CD4-positive, alpha-beta T cell treated with Interleukin-17A for 1 hour (primary cell): ENCODE measurements at places on chromosomes 4 and X.
A peak's percentile ranks its signal among the peaks of the same experiment; 100 is the strongest.

DNA sequence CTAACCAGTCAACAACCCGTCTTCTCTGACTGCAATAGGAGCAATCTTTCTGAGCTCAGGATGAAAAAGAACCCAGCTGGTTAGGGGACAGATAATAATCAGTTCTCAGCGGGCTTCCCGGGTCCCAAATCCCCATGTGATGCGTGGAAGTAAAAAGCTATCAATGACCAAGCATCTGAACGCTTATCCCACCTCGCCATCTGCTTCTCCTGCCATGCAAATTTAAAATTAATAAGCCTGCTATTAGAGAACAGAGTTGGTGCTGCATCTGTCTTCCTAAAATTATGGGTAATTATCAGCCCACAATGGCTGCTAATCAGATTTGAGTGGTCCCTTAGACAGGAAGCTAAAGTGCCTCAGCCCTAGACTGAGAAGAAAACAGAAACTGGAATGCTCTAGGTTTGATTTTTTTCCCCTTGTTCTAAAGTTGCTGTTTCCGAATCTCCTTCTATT, 37.5 kb downstream of the AFAP1 start:
- DNase-seq = no peak

DNA sequence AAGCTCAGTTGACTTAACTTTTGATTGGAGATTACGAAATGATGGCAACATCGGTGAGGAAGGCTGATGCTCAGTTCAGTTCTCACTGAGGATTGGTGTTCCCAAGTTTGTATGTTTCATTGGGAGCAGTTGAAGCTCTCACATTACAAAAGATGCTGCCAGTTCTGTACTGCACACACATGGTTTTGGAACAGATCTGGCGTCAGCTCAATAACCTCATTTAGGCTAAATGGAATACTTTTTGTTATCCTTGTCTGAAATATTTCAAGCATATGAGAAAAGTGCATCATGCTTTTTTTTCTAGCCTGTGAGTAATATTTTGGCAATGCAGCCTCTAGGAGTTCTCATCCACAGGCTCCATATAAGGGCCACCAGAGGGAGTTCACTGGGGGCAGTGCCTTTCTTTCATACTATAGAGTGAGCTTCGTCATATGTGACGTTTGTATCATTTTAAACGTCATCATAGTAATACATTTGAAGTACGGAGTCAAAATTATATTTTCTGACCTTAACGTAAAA, 4.1 kb downstream of the ENPEP start:
- DNase-seq = no peak

DNA sequence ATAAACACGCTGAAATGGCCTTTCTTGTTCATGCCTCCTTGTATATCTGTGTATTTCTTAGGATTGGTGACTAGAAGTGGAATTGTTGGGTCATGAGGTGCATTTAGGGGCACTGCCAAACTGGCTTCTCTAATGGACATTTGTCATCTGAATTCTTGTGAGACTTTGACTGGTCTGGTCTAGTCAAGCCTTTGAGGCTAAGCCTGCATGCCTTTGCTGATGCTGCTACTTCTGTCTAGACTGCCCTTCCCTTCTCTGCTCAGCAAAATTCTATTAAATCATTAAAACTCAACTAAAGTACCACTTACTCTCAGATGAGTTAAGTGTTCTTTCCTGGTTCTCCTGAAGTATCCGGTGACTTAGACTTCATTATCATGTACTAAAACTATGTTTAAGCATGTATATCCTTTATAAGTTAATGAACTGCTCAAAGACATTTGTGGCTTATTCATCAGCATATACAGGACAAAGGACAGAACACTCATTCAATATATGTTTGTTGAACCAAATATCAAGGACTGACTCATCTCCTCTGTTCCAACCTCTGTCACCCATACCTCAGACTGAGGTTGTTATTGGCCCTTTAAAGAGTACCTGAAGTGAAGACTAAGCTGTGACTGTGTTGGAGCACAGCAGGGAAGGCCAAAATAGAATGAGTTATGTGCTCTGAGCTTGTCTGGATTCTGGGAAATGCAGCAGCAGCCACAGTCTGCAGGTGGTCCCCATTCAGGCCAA, 9.0 kb downstream of the TCEAL1 start:
- no peak for DNase-seq

GRCh38 chr4:4362991-4363697, 23.8 kb upstream of the NSG1 start:
- DNase-seq = no peak

DNA sequence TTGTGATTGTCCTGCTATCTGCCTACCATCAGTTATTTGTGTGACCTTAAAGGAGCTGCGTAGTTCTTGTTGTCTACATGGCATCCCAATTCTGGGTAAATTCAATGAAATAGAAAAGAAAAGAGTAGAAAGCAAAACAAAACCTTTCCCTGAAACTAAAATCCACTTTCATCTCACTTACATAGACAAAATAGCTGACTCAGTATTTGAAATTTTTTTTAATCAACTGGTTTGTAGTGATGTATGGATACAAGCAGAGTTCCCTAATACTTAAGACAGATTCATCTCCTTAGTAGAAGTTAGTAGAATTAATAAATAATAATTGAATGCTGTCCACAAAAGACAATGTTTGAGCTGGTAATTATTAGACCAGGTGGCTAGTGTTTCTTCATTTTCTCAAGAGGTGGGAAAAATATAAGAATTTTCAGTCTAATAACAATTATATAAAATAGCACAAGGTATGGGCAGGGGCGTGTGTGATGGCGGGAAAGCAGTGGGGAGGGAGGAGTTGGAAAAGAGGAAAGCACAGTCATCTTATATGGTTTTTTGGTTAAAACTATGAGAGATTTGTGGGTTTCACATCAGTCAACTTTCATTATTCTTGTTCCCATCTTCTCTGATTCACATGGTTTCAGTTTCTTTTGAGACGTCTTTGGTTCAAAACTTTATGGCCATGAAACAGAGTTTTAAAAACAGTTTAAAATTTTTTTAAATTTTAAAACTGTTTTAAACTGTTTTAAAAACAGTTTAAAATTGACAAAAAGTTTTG, 275.2 kb downstream of the SPRY1 start:
- no peak for DNase-seq

DNA sequence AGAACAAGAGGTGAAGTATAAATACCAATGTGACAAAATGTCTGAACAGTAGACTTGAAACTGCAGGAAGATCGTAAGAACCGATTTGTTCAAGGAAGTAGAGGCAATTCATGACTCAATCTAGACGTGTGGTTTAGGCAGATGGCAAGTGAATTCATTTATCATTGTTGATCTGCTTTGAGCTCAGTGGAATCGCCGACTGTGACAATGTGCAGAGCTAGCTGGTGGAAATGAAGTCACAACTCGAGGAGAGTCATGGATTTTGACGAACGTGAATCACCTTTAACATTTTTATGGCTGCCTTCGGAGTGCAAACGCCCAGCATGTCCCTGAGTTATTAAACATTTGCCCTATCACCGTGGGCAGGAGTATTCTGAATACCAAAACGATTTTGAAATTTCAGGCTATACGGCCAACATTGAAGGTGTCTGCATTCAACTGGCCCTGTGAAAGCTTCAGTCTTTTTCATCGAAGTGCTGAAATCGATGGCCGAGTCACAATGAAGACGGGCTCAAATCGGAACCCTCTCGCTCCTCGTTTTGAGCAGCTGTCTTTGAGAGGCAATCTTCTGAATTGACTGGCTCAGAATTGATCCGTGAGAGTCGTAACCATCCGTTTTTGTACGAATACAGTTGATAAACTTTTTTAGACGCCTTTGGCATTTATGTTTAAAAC, 689 bp upstream of the OGT start:
- DNase-seq = peak; percentile 80

- no peak for DNase-seq
Observed at GRCh38 chr4:32470087-32470585, 1750.0 kb downstream of the PCDH7 start.

DNA sequence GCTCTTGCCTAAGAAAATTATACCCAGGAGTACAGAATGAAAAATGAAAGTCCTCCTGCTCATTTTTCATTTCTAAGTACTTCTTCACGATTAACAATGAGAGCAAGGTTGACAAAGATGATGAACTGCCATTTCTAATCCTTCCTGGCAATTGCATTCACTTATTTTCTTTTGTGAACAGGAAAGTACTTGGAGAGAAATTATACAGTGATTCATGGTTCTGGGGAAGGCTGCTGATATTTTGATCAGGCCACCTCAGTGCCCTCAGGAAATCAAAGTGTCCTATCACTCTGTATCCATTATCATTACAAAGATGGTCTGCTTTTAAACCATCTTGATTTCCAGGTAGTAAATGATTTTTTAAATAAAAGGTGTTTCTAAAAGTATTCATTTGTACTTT, 467.5 kb downstream of the PACRGL start:
- no peak for DNase-seq

GRCh38 chrX:17361620-17362019, 13.4 kb upstream of the NHS start:
- DNase-seq = no peak

DNA sequence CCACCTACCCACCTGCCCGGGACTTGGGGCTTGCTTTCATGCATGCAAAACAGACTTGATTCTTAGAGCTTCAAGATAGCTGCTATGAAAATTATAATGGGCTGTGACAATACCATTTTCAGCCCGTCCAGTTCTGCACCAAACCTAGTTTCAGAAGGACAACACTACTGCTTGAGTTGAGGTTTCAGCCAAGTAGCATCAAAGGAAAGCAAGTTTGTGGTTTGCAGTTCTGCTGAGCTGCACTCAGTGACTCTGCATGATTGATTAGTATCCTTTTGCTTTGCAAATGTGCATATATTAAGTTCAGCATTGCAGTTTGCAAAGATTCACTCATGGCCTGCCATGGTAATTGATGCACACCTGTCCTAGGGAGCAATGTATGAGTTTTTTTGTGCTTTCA, 442.7 kb downstream of the RPA4 start:
- no peak for DNase-seq
